ENCODE measurements at places on chromosomes 13 and 19.

GRCh38 chr19:8832132-8833021 lies at the start of the genes MBD3L1 and ZNF558:
TSS of gene MBD3L1 (plus strand) at chr19:8832377. CDS start at chr19:8842679, 10,302 bp downstream.
TSS of gene ZNF558 (minus strand) at chr19:8832304. CDS start at chr19:8822659, 9,645 bp downstream.
- DNase-seq: peak; percentile 96

DNA sequence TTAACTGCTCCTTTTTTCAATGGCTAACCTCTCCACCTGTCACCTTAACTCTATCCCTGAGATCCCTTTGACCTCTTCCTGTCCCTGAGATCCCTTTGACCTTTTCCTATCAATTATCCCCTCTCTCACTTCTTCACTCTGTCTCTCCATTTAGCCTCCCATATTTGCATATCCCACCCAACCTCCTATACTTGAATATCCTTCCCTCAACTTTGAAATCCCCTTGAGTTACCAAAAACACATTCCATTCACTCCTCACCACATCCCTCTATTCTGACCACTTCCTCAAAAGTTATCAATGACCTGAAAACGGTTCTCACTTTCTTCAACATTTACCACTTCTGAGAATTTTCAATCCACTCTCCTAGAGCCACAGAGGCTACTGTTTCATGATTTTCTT lies 3.0 kb downstream of the MYCBP2 start:
- DNase-seq: no peak

- DNase-seq: no peak
These were observed 43.2 kb downstream of the RGCC start for GRCh38 chr13:41500511-41500910.

GRCh38 chr13:24023073-24023472 lies 125.8 kb upstream of the C1QTNF9B start:
- DNase-seq: no peak

GRCh38 chr13:109121826-109122225 lies 492.4 kb downstream of the MYO16 start:
- no peak for DNase-seq

DNA sequence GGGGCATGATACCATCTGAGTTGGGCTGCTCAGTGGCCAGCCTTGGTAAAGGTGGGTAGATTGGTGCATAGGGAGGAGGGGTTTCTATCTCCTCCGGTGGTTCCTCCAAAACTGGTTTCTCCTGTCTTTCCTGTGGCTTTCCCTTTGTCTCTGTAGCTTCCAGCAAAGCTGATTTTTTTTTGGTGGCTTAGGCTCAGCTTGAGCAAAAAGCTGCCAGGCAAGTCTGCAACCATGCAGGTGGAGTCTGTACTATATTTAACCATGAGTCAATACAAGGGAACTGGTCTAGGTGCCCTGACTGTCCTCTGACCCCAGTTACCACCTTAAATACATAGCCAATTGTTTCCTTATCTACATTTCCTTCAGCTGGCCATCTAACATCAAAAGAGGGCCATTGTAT lies 64.0 kb upstream of the ZNF681 start:
- no peak for DNase-seq

- DNase-seq: no peak
These were observed at the start of gene PDE4C for GRCh38 chr19:18225702-18226468. TSS of gene PDE4C (minus strand) at chr19:18226438. CDS start at chr19:18226415, 23 bp downstream.

- no peak for DNase-seq
These were observed 44.1 kb downstream of the KCTD15 start for GRCh38 chr19:33840783-33841182.

DNA sequence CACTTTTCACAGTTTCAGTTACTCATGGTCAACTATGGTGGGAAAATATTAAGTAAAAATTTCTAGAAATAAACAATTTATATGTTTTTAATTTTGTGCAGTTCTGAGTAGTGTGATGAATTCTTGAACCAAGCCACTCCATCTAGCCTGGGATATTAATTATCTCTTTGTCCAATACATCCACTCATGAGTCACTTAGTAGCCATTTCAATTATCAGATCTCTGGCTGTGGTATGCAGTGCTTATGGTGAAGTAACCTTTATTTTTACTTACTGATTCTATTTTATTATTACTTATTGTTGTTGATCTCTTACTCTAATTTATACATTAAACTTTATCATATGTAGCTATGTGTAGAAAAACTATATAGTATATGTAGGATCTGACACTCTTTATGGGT lies 128.9 kb upstream of the KLHL1 start:
- DNase-seq: no peak

DNA sequence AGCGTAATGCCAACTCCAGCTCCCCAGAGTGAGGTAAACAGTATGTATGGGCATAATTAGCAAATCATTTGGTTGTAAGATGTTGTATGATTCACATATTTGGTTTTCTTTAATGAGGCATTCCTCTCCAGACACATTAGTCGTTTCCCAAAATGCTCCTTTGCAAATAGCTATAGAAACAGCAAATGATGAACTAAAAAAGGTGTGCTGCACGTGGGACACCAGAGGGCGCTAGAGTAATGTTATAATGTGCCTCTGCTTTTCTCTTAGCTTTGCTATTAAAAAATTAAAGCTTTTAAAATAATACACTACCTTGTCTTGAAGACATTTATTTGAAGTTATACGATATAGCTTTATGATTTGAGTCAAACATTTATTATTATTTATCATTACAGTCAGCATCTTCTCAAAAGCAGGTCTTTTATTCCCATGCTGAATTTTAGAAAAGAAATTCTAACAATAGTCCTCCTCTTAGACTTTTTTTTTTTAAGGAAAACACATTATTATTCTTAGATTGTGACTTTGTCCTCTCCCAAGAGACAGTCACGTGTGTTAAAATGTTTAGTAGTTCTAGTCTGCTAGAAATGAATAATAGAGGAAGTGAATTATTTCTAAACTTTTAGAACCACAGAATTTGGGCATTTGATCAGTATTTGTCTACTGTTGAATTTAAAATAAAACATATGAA lies 121.6 kb upstream of the FRY start:
- DNase-seq: no peak

All from GM12891 (cell line).